ENCODE measurements at places on chromosomes 1 and 21.

GRCh38 chr1:186454981-186455380 is 5.9 kb downstream of the PDC start:
- no peak for DNase-seq

- no peak for DNase-seq
Observed at GRCh38 chr1:14522077-14522925, 76.2 kb upstream of the KAZN start.

GRCh38 chr1:54774820-54775498 is 10.6 kb upstream of the PARS2 start:
- DNase-seq: no peak

DNA sequence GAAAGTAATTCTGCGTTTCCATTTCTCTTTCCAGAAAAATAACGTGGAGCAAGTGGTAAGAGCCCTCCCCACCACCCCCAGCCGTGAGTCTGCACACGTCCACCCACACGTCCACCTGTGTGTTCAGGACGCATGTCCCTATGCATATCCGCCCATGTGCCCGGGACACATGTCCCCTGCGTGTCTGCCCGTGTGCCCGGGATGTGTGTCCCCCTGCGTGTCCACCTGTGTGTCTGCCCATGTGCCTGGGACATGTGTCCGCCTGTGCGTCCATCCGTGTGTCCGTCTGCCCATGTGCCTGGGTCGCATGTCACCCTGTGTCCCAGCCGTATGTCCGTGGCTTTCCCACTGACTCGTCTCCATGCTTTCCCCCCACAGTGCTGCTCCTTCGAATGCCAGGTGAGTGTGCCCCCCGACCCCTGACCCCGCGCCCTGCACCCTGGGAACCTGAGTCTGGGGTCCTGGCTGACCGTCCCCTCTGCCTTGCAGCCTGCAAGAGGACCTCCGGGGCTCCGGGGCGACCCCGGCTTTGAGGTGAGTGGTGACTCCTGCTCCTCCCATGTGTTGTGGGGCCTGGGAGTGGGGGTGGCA is 5.6 kb downstream of the COL6A1 start:
- no peak for DNase-seq

- DNase-seq: no peak
Observed at GRCh38 chr1:169741666-169742394, 8.0 kb upstream of the SELE start.

All from DMS79 treated with DMSO at 0.1 percent for 48 hours (cell line).